Stimulated activated CD4-positive, alpha-beta T cell treated with anti-CD3 and anti-CD28 coated beads, Interleukin-4, amount 100 ng/mL, for 4 hours (primary cell): ENCODE measurements at places on chromosomes 1 and 21.

DNA sequence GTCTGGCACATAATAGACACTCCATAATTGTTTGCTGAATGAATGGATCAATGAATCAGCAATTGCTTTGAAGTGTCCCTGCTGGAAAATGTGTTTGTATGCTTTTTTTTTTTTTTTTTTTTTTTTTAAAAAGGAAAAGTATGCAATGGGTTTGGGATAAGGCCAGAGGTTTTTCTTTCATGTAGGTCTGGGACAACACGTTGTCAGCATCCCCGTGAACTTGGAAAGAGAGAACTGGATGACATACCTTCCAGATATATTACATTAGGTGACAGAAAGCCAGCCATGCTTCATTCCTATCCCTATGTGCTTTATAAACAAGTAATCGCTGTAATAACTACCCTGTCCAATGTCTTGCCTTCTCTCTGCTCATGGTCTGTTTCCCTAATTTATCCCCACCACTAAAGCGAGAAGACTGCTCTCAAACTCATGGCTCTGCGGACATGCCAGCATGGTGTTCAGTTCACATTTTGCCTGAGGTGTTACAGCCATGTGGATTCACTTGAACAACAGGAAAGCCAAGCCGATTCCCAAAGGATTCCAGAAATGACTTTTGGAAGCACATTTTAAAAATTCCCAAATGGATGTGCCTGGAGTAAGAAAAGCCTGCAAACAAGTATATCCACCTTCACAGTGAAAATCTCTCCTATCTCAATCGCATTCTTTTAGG, 34.8 kb upstream of the GREM2 start:
- no peak for DNase-seq

- no peak for DNase-seq
Observed at GRCh38 chr1:66402194-66402593, 131.8 kb upstream of the SGIP1 start.

DNA sequence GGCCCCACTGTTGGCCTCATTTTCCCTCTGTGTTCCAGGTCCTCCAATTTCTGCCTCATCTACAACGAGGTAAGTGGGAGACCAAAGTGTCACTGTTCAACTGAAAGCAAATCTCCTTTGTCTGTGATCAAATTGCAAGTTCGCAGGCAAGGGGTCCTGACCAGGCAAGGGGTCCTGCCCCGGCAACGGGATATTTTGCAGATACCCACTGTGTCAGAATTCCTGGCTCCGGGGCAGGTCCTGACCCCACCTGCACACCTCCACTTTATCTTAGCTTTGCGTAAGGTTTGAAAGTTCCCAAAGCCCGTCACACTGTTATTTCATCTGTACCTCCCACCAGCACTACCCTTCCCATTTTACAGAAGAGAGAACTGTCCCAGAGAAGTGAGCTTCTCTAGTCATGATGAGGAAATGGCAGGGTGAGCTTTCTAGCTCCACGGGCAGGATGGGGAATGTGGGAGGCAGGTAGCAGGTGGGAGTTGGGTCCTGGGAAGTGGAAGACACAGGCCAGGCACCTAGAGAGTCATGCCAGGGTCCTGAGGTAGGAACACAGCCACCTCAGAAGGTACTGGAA, 32.0 kb upstream of the CSF1 start:
- no peak for DNase-seq

GRCh38 chr1:26053718-26054560, 8.0 kb upstream of the SLC30A2 start:
- DNase-seq, result no peak

- no peak for DNase-seq
Observed at GRCh38 chr1:67436511-67437055, 6.4 kb upstream of the SERBP1 start.

DNA sequence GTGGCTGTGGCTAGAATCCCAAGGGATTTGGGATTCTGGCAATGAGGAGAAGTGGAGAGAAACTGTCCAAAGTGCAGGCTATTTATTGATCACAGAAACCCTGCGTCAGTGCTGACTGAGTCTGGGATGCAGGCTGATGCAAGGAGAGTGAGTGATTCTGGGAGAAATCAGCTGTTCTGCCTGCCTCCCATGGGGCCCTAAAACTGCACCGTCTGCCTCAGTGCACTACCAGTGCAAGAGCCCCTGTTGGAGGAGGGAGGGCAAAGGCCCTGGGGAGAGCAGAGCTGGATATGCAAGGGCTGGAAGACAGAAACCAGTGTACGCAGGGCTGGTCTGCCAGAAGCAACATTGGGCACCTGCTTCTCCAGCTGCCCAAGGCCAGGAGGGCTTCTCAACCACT, 42.6 kb downstream of the C1orf198 start:
- DNase-seq, result no peak

- no peak for DNase-seq
Observed at GRCh38 chr1:55593298-55593697, 378.1 kb upstream of the USP24 start.

DNA sequence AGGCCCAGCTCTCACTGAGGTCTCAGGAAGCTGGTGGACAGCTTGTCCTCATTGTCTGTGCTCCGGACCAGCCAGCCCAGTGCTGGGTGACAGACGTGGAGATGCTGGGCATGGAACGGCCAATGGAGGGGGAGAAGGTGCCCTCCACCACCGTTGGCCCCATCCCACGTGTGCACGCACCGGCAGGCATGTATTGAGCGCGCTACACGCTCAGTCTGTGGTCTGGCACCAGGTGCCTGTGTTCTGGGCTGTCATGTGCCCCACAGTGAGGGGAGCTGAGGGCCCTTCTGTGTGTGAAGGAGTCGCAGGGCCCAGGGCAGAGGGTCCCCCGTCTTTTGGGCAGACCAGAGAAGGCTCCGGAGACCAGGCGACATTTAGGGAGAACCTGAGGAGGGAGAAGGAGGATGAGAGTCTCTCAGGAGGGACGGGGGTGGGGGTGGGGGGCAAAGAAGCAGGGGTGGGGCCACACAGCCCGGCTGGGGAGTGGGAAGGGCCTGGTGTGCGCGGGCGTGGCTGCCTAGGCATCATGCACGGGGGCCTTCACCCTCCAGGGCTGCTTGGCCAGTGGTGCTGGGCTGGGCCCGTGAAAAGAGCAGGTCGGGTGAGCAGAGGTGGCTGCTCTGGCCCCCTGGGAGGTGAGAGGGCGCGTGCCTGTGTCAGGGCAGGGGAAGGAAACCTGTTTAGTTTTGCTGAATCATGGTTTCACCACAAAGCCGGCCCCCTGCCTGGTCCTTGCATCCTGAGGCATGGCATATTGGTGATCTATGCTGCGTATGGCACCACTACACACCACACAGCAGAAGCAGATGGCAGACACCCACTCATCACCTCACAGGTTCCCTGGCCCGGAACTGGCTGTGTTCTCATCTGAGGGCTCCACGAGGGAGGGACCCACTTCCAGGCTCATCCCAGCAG, 86.7 kb upstream of the TTC34 start:
- no peak for DNase-seq

GRCh38 chr1:47796626-47797025, 200.6 kb downstream of the TRABD2B start:
- DNase-seq, result no peak

DNA sequence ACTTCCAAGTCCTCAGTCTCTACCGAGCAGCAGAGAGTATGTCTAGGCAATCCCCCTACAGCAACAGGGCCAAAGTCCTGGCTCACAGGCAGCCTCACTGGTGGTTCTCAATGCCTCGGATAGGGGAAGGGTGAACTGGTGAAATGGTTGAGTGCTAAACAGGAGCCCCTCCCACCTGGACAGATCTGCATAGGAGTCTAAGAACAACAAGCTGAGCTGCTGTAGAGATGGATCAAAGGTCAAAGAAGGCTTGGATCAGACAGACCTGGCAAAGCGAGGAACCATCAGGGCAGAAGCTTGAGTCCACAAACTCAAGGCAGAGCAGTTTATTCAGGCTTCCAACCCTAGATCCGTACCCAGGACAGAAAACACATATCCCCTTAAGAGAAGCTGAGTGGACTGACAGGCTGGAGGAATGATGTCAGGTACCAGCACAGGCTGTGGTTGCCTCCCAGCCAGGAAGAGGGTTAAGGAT, 31.8 kb downstream of the RABIF start:
- no peak for DNase-seq

DNA sequence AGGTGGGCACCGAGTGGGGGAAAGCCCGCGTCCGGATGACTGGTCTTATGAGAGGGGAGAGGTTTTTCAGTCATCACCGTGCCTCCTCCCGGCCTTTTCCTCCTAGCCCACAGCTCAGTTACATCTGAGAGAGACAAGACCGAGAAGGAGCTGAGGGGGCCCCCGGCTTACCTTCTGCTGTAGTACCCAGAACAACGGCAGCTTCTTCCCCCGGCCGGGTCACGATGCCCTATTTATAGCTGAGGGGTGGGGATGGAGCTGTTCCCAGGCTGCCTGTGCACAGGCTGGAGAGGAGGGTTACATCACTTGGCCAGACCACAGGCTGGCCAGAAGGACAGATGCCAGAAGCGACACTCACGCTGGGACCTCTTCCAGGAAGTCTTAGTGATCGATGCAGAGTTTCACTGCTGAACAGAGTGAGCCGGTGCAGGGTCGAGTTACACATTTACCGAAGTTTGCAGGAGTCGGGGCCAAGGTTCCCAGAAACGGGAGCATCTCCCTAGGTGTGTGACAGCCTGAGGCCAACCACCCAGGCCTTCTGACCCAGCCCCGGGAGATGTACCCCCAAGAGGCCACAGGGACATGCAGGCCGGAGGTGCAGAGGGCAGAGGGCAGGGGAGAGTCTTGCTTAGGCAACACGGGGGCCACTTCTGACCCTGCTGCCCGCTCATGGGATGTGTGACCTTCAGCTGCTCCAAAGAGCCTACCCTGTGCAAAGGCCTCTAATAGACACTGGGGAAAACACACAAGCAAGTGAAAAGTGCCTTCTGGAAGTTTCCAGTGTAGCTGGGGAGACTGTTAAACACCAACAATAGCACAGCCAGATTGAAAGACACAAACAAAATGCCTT, at the start of gene AGT:
TSS of gene AGT (minus strand) at position 208 of the 850 bp plus-strand sequence. CDS start 3,299 bp downstream, outside the sequence.
- no peak for DNase-seq

- DNase-seq, result no peak
Observed at GRCh38 chr1:209513226-209513625, 70.3 kb upstream of the CAMK1G start.

- peak; percentile 51 for DNase-seq
Observed at GRCh38 chr21:25573409-25574206, 33.7 kb downstream of the MRPL39 start.

GRCh38 chr1:31227891-31228568, 11.7 kb downstream of the NKAIN1 start:
- DNase-seq, result no peak

GRCh38 chr1:47993881-47994625, 3.1 kb downstream of the TRABD2B start:
- DNase-seq, result no peak

- no peak for DNase-seq
Observed at GRCh38 chr1:90964444-90965035, 57.3 kb downstream of the ZNF644 start.

GRCh38 chr1:50415235-50416149, 7.8 kb downstream of the DMRTA2 start:
- DNase-seq, result no peak

- no peak for DNase-seq
Observed at GRCh38 chr1:12567288-12567819, 50.7 kb downstream of the DHRS3 start.

DNA sequence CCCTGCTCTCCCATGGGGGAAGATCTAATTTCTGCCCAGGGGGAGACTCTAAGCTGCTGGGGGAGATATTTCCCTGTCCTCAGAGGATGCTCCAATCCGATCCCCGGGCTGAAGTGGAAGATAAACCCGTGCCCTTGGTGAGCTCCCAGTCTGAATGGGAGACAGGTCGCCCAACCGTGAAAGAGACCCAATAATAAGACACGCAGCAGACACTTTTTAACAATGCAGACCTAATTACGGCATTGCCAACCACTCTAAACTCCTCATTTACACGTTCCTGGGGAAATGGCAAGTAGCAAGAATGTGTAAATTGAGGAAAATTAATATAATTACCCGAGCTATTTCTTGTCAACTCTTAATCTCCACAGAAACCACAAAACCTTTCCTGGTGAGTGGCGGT, 48.7 kb upstream of the ACTL8 start:
- no peak for DNase-seq

- no peak for DNase-seq
Observed at GRCh38 chr1:56171670-56172069, 407.7 kb downstream of the PLPP3 start.

- DNase-seq, result no peak
Observed at GRCh38 chr1:97849345-97850340, 71.2 kb downstream of the DPYD start.

GRCh38 chr1:96559707-96560596, 161.6 kb upstream of the PTBP2 start:
- no peak for DNase-seq

DNA sequence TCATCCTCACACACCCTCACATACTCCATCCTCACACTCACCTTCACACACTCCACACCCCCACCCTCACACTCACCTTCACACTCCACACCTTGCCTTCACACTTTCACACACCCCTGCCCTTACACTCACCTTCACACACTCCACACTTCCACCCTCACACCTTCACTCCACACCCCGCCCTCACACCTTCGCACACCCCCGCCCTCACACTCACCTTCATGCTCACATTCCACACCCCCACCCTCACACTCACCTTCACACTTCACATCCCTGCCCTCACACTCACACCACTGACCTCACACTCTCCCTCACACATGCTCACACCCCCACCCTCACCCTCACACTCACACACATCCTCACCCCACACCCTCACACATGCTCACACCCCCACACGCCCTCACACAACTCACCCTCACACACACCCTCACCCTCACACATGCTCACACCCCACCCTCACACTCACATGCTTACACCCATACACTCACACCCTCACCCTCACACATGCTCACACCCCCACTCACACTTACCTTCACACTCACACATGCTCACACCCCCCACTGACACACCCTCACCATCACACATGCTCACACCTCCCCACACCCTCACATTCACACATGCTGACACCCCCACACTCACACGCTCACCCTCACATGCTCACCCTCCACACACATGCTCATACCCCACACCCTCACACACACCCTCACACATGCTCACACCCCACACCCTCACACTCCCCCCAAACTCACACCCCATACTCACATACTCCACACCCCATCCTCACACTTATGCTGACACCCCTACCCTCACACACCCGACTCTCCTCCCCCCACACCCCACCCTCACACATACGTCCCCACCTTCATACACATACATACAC, 44.5 kb upstream of the EDN2 start:
- no peak for DNase-seq

DNA sequence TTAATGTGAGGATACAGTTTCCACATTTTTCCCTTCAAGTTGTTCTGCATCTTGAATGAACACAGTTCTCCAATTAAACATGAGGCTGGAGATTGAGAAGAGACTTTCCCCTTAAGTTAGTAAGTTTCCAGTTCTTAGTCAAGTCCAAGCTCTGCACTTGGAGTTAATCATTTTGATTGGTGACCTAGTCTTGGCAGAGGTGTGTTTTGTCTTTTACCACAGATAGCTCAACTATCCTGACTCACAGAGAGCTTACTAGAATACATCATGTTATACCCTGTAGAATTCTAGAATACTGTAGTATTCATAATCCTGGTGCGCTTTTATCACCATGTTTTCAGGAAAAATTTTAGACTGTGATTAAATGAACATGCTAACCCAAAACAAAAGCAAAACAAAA, 129.2 kb downstream of the CYYR1 start:
- DNase-seq, result no peak

GRCh38 chr1:180130651-180131050, 24.0 kb upstream of the QSOX1 start:
- DNase-seq, result no peak
